ENCODE measurements at places on chromosomes 4 and X.

GRCh38 chrX:13780868-13781427, 35.9 kb downstream of the GPM6B start:
- no peak for DNase-seq

GRCh38 chr4:75666299-75666698, 6.9 kb downstream of the G3BP2 start:
- DNase-seq = no peak

- no peak for DNase-seq
Observed at GRCh38 chr4:53273726-53274125, 92.1 kb downstream of the SCFD2 start.

DNA sequence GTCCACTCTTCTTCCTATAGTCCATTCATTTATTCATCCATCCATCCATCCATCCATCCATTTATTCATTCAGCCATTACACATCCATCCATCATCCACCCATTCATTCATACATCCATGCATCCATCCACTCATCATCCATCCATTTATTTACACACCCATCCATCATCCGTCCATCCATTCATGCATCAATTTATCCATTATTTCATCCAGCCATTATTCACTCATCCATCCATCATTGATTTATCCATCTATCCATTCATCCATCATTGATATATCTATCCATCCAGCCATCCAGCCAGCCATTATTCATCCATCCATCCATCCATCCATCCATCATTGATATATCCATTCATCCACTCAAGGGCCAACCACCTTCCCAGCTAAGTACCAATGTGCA, 12.7 kb downstream of the CPZ start:
- DNase-seq = no peak

DNA sequence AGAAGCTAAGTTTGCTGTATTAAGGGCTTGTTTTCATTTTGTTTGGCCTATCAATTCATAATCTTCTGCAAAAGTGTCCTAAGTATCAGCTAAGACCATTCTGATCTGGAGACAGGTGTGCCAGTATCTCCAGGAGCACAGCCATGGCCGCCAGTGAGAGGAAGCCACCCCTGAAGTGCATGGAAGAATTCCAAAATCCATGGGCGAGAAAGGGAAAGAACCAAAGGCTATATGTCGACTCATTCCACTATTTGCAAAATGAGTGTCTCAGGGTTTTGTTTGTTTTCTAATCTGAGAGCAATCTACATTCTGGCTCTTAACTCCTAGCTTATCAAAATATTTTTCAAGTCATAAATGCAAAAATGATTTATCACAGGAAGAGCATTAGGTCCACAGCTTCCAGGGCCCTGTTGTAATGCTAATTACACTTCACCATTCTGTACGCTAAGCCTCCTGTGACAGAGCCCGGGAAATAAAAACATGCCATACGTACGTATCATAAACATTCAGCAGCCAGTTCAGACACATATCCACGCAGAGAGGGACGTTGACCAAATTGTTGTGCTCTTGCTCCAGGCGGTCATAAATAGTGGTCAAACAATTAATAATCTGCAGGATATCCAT, 137.3 kb upstream of the FTHL17 start:
- no peak for DNase-seq

GRCh38 chr4:137621056-137621455, 88.8 kb upstream of the PCDH18 start:
- no peak for DNase-seq

- DNase-seq = no peak
Observed at GRCh38 chr4:82588771-82589270, 27.0 kb upstream of the TMEM150C start.

- DNase-seq = no peak
Observed at GRCh38 chrX:781224-782204, 150.9 kb downstream of the SHOX start.

GRCh38 chr4:57131849-57132742, 21.9 kb upstream of the IGFBP7 start:
- DNase-seq = no peak

DNA sequence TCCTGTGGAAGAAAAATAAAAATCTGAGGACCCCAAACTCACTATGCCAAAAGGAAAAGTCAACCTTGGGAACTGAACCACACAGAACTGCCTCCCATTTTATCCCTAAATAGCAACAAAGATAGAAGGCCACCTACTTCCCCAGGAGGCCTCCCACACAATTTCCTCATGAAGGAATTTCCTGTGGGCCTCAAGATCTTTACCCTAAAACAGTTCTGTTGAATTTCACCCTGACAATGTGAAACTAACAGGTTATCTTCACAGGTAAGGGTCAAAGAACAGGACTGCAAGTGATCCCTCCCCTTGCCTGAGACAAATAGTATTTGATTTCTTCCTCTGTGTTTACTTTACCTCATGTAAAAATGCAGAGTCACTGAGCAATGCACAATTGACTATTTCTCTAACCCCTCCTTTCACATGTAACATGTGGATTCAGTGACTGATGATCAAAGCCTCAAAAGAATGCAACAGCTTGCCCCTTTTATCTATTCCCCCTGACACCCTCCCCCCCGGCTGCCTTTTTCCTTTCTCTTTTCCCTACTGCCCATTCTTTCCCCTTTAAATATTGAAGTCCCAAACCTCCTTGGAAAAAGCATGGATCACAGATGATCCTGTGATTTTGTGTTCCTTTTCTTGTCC, 33.3 kb downstream of the MEPE start:
- no peak for DNase-seq

GRCh38 chr4:109989044-109989443, 76.4 kb downstream of the EGF start:
- DNase-seq = no peak

DNA sequence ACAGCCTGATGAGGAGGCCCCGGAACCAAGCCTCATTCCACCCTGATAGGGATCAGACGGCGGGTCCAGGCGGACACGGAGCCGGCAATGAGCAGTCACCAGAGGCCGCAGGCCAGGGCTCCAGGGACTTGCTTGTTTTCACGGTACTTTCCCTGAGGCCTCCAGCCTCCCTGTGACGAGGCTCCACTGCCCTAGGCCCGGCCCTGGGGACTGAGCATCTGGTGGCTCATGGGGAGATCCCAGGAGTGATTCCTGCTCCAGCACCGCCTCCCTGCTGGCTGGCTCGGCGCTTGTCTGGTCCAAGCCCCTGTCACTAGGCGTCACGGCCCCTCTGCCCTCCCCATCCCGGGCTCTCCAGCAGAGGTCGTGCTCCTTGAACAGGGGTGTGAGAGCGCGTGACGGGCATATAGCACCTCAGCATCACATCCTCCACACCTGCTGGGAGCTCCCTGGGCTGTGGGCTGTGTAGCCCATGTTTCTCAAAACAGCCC, 14.1 kb downstream of the HTRA3 start:
- DNase-seq = peak; percentile 40

DNA sequence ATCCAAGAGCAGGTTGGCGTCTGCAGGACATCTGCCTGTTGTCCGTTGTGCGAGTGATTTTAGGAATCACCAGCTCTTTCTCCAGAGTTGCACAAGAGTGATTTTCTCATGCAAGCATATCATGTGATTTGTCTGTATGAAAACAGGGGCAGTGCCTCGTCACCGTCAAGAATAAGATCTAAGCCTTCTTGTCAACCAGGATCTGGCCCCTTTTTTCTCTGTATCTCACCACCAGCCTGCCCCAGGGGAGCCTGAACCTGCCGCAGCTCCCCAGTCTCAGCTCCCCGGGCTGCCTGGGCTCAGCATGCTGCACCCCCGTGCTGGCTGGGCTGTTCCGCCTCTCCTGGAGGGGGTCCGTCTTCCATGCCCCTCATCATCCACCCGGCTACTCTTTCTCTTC, 90.5 kb downstream of the STOX2 start:
- no peak for DNase-seq

DNA sequence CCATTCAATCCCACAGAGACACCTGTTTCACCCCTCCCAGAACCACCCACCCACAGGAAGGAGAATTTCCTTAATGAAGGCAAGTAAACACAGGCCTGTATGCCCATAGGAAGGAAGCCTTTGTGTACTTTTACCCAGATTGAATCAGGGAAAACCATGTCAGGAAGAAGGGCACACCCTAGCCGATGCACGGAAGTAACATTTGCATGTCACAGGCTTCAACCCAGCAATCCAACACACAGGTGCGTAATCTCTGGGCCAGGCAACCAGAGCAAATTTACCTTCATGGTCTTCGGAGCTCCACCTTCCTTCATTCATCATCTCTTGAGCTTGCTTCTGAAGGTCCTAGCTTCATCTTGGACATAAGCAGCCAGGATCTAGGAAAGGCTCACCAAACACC, 206.3 kb downstream of the SHROOM3 start:
- no peak for DNase-seq

DNA sequence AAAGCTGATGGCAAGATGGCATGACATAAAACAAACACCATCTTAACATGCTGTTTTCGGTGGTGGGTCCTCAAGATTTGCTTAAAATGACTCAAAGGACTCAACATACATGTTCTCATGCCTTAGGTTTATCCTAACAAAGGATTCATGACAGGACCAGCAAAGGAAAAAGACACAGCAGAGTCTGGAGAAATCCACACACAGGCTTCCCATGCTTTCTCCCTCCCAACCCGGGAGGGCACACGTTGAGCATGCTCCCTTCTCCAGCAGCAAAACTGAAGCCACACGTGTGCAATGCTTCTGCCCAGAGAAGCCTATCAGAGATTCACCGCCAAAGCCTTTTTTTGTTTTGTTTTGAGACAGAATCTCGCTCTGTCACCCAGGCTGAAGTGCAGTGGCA, 39.9 kb downstream of the SAT1 start:
- no peak for DNase-seq

DNA sequence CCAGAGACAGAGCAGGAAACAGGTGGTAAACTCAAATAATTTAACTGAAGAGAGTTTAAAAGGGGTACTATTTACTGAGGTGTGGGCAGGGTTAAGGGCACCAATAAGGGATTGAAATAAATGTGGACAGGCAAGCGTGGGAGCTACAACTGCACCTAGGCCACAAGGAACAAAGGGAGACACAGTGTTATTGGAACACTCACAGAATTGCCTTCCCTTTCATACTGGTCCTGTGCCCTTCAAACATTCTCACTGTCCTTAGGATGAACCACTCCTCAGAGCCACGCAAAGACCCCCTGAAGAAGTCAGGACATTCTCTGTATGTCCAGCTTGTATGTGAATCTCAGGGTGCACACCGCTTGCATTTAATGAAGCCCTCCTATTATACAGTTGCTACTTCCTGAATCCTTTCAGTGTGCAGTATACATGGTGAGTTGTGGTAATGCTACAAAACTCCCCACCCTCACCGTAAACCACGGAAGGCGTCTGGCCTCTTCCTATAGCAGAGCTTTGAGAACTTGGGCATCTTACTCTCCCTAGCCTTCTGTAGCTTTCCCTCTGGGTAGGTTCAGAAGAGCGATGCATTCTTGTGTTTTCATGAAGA, 9.6 kb upstream of the MRPL1 start:
- no peak for DNase-seq

DNA sequence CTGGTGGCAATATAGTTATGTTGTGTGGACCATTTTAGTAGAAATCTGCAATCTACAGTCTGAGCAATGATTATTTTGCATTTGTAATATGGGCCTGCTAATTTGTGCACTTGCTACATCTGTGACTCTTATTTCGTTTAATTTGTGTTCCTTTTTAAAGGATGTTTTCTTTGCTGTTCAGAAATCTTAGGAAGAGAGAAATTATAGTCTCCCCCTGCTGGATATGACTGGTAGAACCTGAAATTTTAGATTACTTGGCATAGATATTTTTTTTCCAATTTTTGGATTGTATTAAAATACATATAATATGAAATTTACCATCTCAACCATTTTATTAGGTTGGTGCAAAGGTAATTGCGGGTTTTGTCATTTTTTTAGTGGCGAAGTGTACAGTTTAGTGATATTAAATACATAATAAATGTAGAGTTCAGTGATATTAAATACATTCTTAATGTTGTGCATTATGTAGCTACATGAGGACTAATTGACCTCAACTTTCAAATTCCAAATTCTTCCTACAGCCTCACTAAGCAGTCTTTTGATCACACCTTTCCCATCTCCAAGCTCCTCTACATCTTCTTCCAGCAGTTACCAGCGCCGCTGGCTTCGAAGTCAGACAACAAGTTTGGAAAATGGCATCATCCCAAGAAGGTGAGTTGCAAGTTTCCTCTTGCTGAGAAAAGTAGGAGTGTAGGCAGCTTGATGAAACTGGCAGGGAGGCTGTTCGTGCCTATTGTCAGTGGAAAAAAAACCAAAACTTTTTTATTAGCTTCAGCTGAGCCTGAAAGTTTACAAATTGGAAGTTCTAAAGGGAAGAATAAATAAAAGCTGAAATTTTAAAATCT, 82.2 kb downstream of the FNIP2 start:
- no peak for DNase-seq

- no peak for DNase-seq
Observed at GRCh38 chr4:8848507-8849265, 23.0 kb downstream of the HMX1 start.

- DNase-seq = no peak
Observed at GRCh38 chrX:7972586-7972985, 45.4 kb upstream of the PNPLA4 start.

GRCh38 chr4:151727365-151727764, 33.4 kb downstream of the GATB start:
- no peak for DNase-seq

DNA sequence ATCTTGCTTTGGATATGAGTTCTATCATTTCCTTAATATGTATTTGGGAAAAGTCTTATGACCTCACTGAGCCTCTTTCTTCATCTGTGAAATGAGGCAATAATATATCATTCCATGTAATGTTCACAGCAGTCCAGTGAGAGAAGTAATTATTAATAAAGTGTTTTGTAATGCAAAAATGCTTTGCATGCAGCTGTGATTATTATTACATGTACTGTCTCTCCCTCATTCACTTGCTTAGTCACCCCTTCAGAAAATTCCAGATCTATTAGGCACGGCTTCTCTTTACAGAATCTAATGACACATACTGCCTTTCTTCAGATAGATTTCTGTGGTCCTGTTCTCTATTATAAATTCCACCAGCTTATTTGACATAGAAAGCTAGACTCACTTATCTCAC, 53.5 kb upstream of the FGF13 start:
- no peak for DNase-seq

- DNase-seq = no peak
Observed at GRCh38 chr4:26194764-26195163, 126.0 kb upstream of the RBPJ start.

DNA sequence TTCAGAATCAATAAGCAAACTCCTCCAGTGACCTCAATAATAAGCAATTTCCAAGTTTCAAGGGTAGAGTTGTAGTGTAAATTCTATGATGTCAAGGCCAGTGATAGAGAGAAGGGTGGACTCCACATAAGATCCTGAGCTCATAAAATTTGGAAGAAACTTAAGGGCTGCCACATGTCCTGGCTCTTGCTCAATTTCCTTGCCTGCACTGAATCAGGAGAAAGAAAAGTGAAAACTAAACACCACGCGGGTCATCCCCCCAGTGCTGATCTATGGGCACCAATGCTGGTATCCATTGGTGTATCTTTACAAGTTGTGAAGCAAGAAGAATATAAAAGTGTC, 392.0 kb upstream of the INTU start:
- no peak for DNase-seq

- no peak for DNase-seq
Observed at GRCh38 chr4:107559653-107560052, 160.4 kb downstream of the PAPSS1 start.

GRCh38 chrX:30948626-30949025, 59.6 kb upstream of the TAB3 start:
- DNase-seq = no peak
